NCI-H2171 treated with DMSO at 0.1 percent for 48 hours (cell line): ENCODE measurements at places on chromosomes 1 and 21.
A peak's percentile ranks its signal among the peaks of the same experiment; 100 is the strongest.

DNA sequence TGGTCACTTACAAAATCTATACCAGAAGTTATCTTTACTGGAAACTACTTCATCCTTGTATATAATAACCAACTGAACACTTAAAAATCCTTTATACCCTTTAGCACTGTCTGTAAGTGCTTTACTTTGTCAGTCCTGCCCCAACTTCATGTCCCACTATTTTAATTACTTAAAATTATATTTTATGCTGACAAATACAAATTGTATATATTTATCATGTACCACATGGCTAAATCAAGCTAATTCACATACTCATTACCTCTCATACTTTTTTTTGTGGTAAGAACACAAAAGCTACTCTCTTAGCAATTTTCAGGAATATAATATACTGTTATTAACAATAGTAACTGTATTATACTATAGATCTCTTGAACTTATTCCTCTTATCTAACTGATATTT, 63.0 kb downstream of the EVI5 start:
- DNase-seq: no peak

GRCh38 chr1:23902321-23903278, 10.6 kb downstream of the CNR2 start:
- no peak for DNase-seq

DNA sequence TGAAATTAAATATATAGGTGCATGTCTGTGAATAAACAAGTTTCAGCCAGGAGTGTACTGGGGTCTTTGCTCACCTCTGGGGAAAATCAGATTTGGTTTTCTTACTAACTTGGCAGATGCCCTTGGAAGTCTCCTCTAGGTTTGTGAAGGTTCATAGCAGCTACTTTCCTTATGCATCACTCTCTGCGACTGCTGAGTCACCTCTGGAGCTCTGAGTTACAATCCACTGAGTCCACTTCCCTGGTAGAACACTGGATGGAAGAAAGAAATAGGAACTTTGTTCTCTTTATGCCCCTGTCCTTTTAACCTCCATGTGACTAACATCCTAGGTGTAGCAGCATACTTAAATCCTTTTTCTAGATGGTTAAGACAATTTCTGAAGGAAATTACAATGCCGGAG, 4.4 kb upstream of the FASLG start:
- DNase-seq: no peak

DNA sequence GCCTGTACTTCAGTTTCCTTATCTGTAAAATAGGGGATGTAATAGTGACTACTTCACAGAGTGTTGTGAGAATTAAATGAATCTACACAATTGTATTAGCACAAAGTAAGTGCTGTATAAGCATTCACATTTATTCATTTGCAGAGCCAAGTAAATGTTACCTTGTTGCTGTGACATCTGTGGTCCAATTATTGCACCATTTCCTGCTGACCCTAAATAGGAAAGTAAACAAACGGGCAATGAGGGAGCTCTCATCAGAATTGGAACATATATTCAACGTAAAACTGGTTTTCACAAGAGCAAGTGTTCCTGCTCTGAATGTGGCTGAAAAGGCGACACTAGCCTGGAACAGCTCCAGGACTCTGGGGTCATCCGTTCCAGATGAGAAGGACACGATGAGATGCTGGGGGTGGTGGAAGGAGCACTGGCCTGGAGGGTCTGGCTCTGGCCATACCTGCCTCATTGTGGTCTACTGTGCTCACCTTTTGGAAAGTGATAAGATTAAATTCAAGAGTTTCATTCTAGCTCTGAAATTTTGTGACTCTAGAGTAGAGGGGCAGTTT, 34.5 kb downstream of the PROX1 start:
- DNase-seq: no peak

- no peak for DNase-seq
Observed at GRCh38 chr1:29416267-29417146, 180.2 kb downstream of the PTPRU start.

- DNase-seq: peak; percentile 22
Observed at GRCh38 chr1:22662318-22662717, 9.3 kb downstream of the C1QB start.

DNA sequence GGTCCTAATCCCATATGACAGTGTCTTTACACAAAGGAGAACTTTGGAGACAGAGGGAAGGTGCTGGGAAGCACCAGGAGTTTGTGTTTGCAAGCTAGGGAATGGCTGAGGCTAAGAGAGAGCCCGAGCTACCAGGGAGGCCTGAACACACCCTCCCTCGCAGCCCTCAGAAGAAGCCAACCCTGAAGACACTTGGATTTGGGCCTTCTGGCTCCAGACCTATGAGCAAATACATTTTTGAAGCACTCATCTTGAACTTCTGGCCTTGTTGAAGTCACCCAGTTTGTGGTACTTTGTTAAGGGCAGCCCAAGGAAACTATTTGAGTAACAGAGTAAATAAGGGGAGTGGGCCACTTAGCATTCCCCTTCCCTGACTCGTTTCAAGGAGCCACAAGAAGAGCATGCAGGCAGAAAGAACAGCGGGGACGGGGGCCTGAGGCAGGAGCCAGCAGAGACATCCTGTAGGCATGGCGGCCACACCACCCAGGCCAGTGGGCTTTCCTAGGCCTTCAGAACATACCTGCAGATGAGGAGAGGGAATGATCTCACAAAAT, 13.2 kb upstream of the QSOX1 start:
- no peak for DNase-seq

DNA sequence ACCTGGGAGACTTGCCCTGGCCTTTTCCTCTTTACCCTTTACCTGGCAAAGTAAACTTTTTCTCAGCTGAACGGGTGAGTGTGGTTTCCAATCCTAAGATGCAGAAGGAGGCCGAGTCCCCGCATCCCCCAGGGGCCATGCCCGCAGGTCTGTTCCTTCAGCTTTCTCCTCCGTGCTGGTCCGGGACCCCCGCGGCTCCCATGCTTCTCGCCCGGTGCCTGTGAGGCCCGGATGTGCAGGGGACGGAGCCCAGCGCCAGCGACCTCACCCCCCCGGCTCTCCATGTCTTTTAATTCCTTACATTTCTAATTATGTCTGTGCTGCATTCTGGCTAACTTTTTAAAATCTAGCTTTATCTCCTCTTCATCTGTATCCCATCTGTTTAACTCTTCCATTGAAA, 21.5 kb upstream of the SCYL3 start:
- DNase-seq: no peak

- peak; percentile 43 for DNase-seq
Observed at GRCh38 chr1:11893907-11894251, 32.3 kb downstream of the KIAA2013 start.
